ENCODE measurements at places on chromosomes 3 and 15.

DNA sequence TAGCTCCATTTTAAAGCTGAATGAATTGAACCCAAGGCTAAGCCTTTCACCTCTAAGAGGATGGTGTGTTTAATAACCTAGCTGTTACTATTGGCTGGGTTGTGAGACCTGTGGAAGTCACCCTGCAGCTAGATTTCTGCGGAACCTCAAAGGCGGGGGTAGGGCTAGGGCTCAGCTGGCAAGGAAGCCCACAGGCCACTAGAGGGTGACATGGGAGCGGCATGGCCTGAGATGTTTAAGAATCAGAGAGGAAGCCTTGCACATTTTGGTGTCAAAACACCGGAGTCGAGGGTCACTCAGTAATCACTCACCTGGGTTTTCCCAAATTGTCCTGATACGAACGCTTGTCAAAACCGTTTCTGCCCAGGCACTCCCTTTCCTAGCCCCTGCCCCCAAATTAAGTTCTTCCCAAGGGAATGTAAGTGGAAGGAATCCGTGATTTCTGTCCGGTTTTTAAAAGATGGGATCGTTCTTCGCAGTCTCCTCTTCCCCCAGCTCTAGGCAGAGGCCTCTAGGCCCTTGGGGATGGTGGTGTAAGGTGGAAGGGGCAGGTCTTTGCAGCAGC is 3.8 kb upstream of the ACAD9 start:
- DNase-seq: peak; percentile 27

DNA sequence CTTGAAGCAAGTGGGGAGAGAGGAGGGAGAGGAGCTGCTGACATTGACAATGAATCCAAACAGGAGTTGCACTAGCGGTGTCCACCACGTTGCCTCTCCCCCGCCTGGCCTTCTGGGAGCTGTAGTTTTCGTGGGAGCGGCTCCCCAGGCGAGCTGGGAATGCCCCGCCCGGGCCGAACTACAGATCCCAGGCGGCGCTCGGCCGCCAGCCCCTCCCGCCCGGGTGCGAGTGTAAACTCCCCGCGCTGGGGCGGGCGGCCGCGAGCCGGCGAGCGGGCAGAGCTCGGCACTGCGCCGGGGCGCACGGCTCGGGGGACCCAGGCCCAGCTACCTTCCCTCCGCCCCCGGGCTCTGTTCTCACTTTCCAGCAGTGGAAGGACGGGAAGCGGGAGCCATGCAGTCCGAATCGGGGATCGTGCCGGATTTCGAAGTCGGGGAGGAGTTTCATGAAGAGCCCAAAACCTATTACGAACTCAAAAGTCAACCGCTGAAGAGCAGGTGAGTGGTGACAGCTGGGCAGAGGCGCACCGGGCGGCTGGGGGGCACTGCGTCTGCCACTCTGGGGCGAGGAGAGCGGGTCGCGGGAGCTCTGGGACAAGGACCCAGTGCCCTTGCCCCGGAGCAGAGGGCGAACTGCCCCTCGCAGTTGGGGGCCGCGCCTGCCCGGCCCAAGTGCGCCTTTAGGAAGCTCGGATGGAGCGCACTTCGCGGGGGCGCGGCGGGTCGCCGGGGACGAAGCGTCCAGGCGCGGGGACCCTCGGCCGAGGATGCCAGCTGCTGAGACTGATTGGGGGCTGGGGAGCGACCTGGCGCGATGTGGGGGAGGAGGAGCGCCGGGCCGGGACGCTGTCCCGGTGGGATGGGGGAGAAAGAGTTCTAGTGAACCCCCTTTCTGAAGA is at the start of gene MITF:
TSS of gene MITF (plus strand) at position 261 of the 899 bp plus-strand sequence. CDS start at position 395, 134 bp downstream.
- DNase-seq: peak; percentile 93

DNA sequence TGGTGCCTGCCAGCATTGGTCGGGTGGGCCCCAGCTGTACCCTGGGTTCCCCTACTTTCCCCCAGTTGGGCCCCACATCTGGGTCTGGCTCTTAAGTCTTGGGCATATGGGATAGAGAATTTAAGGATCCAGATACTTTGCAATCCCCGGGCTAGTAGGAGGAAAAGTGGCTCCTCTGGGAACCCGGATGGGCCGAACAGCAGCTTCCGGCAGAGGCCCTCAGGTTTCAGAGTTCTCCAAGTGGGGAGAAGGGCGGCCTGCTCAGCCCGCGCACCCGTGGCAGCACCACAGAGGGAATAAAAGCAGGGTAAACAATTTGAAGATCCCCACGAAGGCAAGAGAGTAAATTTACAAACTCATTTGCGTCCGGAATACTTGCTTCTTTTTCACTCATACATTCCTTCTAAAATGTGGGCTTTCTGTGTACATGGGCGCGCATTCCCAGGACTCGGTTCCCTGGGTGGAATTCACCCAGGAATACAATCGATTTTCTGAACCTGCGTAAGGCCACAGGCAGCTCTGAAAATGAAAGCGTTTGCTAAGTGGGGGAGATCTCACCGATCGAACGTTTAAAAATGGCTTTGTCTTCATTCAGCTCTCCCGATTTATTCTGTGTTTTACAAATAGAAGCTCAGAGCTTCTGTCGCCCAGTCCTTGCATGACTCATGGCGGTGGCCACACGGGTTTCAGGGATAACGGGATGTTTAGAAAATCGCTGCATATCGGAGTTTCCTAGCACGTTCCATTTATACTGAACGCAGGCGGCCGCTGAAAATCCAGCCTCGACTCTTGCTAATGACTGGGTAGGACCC is 74.0 kb upstream of the POLG start:
- peak; percentile 62 for DNase-seq

- no peak for DNase-seq
Measured at GRCh38 chr15:44788748-44789147, 52.4 kb downstream of the TRIM69 start.

GRCh38 chr3:57890874-57891273 is 117.3 kb upstream of the FLNB start:
- no peak for DNase-seq

GRCh38 chr3:190433626-190434025 is 16.1 kb downstream of the TMEM207 start:
- no peak for DNase-seq

- peak; percentile 58 for DNase-seq
Measured at GRCh38 chr15:66294157-66294931, 976 bp downstream of the DIS3L start.

DNA sequence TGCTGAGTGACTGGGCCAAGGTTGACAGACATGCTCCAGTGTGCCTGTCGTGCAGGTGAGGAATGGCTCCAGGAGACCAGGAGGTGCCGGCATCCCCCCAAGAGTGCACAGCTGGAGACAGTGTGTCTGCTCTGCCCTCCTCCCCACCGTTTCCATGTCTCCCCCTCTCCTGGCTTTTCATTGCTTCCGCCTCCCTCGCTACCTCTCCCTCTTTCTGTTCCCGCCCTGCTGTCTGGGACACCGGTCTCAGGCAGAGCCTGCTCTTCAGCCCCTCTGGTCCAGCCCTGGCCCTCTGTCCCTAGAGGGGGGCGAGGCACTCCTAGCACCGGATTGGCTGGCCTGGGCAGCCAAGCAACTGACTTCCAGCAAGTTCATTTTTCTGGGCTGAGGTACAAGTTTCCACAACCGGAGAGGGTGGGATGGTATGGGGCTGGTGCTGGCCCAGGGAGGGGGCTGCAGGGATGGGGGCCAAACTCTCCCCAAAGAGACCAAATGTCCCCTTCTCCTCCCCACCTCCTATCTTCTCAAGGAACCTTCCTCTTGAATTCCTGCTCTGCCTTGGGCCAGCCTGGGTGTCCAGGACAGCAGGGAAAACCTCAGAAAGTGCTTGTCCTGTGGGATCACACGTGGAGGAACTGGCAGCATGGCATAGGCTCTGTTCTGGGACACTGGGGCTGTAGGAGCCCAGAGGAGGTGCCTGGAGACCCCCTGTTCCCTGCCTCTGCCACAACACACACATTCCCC is 32.6 kb downstream of the PRKCD start:
- no peak for DNase-seq

GRCh38 chr3:186411994-186412393 is 50.0 kb upstream of the DGKG start:
- no peak for DNase-seq

GRCh38 chr3:178406206-178406605 is 130.0 kb upstream of the KCNMB2 start:
- DNase-seq: no peak

DNA sequence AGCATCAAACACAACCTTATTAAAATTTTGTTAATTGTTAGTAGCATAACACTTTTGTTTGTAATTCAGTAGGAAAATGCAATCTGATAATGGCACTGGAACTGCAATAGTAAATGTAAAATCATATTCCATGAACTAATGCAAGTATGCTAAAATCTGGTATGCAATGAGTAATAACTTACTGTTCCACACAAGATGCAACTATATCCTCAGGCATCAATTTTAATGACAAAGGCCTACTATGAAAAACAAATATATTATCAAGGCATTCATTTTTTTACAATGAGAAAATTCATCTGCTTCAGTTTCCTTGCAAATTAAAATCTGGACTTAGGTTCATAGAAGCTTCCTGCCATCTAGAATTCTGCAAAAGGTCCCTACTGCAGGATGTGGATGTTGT is 1.4 kb upstream of the NSMCE3 start:
- DNase-seq: no peak

DNA sequence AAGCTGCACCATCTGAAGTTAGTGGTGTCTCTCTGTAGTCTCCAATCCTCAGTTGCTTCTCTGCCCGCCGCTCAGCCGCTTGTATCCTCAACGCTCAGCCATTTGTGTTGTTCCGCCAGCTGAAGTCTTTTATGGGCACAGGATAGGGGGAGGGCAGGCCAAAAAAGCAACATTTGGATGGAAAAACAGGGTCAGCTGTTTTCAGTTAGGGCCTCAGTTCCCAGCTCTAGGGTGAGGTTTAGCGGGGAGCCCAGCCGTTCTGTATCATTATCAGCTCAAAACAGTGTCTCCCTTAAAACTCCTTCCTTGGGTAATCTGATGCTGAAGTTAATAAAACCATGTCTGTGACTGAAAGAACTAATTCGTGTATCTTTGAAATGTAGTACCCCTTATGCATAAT is 329.5 kb upstream of the AZI2 start:
- no peak for DNase-seq

GRCh38 chr15:50065279-50065678 is 53.8 kb downstream of the ATP8B4 start:
- DNase-seq: no peak

GRCh38 chr3:49928481-49929017 is 1.1 kb downstream of the MON1A start:
- DNase-seq: no peak

DNA sequence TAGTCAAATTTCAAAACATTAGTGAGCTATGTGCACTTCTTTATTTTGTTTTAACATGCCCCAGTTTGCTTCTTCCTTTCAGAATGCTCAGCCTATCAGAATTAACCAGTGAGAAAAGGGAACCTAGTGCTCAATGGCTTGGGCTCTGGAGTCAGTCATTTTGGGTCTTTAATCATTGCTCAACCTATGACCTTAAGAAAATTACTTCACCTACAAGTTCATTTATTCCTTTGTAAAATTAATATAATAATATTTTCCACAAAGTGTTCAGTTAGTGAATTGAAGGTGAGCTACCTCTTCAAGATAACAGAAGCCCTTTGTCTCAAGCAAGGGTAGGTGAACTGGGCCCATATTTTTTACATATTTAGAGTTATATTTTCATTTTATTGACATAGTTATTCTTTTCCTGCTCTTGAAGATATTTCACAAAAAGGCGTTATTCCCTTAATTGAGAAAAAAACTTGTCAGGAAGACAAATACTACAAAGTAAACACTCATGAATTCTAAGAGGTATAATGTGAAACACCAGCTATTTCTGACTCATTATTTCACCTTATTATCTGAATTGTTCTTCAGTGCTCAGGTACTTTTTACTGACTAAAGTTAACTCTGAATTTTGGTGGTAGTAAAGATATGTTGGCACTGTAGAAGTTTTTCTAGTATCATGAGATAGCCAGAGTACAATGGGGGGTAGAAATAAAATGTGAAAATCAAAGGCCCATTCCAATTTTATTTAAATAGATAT is 415.5 kb downstream of the NAALADL2 start:
- DNase-seq: no peak

DNA sequence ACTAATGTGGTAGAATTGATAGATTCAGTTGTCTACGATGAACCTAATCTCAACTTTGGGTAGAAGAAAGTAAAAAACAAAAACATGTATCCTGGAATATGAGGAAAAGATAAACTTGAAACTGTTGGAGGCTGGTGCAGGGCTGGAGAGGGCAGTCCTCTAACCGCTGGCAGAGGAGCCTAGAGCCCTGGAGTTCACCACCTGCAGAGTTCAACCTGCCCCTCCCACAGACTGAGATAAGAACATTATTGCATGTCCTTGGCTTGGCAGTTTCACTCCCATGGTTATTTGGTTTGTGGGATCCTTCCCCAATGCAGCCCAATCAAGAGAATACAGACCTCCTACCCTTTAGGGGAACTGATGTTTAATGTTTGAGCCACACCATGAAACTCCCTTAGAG is 53.2 kb upstream of the GATM start:
- DNase-seq: no peak

DNA sequence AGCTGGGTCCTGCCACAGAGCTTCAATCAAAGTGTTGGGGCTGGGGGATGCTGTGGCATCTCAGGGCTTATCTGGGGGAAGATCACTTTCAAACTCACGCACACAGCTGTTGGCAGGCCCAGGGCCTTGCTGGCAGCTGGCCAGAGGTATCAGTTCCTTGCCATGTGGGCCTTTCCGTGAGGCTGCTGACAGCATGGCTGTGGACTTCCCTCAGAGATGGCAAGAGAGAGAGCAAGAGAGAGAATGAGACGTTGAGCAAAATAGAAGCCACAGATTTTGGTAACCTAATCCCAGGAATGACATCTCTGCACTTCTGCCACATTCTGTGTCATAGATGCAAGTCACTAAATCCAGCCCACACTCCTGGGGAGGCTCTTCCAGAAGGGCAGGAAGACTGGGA is 91.0 kb downstream of the TPRG1 start:
- DNase-seq: no peak

GRCh38 chr15:83833569-83833968 is 179.6 kb downstream of the ADAMTSL3 start:
- no peak for DNase-seq

GRCh38 chr3:42265059-42265991 is 660 bp downstream of the CCK start:
- no peak for DNase-seq

GRCh38 chr3:124346487-124346886 is 354.6 kb upstream of the ROPN1 start:
- no peak for DNase-seq

- peak; percentile 87 for DNase-seq
Measured at GRCh38 chr3:179768080-179768479, 115.2 kb downstream of the USP13 start.

DNA sequence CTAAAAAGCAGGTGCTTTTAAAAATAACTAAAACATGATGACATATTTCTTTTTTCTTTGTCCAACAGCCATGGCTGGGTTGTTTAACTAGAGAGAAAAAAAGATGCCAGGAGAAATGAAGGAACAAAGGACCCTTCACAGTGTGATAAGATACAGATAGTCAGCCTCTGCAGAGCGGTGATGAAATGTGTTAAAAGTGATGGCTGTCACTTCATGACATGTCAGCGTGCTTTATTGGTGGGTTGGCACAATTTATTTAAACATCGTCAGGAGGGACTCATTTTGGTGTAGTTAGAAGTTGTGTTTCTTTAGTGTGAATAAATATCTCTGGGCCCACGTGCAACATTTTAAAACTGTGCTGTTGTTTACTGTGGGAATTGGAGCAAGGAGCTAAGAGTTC is 887.4 kb upstream of the CFAP20DC start:
- DNase-seq: peak; percentile 15

Data from brain (organoid and tissue), 16 donors.